Activated T-helper 17 cell treated with anti-CD3 and anti-CD28 coated beads, Interleukin-2, amount 50 U/mL, for 72 hours (primary cell): ENCODE measurements at places on chromosomes 11 and 22. TPM values are rescaled to one million over a fixed set of nuclear protein-coding genes. Genes with fewer than 3 reads are reported as not detected.

The NXPE2 gene
- total RNA-seq, result not detected

The EFEMP2 gene
- total RNA-seq, result 11.5 TPM

The MFNG gene
- total RNA-seq, result 170 TPM

The TMA7B gene
- 4.0 TPM for total RNA-seq

The LARGE2 gene
- total RNA-seq, result 1.8 TPM

The CLMP gene
- total RNA-seq, result 0.66 TPM

The PICK1 gene
- 15.2 TPM for total RNA-seq

The TRIM51 gene
- not detected for total RNA-seq

The SPCS2 gene
- total RNA-seq, result 143 TPM

The C2CD3 gene
- 35.3 TPM for total RNA-seq

The KCNQ1 gene
- total RNA-seq, result 9.7 TPM

The OR5M10 gene
- total RNA-seq, result not detected

The APOA4 gene
- not detected for total RNA-seq

The OR2D2 gene
- not detected for total RNA-seq

The NRIP3 gene
- total RNA-seq, result 2.4 TPM

The RASL10A gene
- 0.61 TPM for total RNA-seq

The FGF3 gene
- not detected for total RNA-seq
